ENCODE measurements at places on chromosomes 11 and 22.
A peak's percentile ranks its signal among the peaks of the same experiment; 100 is the strongest.

DNA sequence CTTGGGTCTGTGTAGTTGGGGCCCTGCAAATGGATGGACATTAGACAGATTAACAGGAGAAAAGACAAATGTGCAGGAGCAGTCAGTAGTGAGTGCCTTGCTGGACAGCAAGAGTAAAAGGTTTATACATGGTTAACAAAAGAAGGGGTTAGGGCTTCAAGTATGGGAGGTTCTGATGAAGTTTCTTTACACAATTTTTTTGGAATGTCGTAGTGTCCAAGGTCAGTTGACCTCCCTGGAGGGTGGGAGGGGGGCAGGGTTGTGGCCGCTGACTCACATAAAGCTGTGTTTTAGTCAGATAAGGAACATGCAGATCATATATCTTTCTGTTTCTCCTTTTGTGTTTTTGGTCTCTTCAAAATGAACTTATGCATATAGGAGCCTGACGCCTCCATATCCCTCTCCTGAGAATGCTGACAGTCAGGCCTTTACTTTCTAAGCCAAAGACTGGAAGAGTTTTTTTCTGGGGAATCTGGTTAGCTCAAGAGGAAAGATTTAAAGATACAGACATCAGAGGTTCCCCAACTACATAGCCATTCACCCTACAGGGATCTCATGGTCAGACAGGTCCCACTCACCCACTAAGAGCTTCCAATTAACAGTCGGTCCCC is 134.3 kb downstream of the NECTIN1 start:
- no peak for DNase-seq

- DNase-seq, result no peak
These were observed 17.1 kb downstream of the PATZ1 start for GRCh38 chr22:31329029-31329428.

DNA sequence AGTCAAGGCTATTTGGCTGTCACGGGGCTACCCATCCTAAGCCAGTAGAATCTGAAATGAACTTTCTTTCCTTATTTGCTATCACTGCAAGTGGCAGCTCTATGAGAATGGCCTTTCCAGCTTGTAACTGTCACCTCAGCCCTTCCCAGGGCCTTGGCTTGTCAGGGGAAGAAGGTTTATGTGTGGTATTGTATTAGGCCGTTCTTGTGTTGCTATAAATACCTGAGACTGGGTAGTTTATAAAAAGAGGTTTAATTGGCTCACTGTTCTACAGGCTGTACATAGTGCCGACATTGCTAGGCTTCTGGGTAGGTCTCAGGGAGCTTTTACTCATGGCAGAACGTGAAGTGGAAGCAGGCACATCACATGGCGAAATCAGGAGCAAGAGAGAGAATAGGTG is 26.8 kb upstream of the E2F8 start:
- DNase-seq, result no peak

GRCh38 chr11:103167166-103167565 is 57.9 kb downstream of the DYNC2H1 start:
- no peak for DNase-seq

- no peak for DNase-seq
These were observed 508.7 kb upstream of the TENM4 start for GRCh38 chr11:79949574-79949973.

- DNase-seq, result no peak
These were observed 74.1 kb downstream of the PARVB start for GRCh38 chr22:44098021-44098739.

GRCh38 chr22:41491374-41492100 is 22.6 kb downstream of the ACO2 start:
- DNase-seq, result no peak

DNA sequence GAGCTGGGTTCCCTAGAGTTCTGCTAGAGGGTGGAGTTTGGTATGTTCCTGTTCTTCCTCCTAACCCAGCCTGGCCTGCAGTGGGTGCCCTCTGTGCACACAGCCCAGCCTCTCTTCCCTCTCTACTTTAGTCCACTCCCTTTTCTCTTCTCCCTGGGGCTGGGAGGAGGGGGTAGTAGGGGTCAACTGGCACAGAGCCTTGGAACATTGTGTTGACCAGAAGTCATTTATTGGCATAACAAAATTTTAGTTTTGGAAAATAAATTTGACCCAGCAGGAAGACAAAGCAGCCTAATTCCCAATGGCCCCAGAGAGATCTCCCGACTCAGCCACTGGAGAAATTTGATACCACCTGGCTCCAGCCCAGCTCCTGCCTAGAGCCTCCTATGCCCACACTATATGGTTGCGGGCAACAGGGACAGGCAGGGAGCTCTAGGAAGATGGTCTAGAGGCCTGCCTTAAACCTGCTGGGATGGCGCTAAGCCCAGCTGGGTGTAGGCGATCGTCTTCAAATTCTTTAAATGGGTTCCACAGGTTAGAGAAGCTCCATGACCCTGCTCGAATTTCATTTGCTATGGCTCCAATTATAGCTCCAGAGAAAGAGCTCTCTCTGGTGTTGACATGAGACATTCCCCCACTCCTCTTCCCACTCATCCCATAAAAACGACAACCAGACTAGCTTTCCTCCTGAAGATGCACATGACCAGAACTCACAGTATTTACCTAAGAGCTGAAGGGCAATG is 9.9 kb downstream of the PCSK7 start:
- DNase-seq, result no peak

DNA sequence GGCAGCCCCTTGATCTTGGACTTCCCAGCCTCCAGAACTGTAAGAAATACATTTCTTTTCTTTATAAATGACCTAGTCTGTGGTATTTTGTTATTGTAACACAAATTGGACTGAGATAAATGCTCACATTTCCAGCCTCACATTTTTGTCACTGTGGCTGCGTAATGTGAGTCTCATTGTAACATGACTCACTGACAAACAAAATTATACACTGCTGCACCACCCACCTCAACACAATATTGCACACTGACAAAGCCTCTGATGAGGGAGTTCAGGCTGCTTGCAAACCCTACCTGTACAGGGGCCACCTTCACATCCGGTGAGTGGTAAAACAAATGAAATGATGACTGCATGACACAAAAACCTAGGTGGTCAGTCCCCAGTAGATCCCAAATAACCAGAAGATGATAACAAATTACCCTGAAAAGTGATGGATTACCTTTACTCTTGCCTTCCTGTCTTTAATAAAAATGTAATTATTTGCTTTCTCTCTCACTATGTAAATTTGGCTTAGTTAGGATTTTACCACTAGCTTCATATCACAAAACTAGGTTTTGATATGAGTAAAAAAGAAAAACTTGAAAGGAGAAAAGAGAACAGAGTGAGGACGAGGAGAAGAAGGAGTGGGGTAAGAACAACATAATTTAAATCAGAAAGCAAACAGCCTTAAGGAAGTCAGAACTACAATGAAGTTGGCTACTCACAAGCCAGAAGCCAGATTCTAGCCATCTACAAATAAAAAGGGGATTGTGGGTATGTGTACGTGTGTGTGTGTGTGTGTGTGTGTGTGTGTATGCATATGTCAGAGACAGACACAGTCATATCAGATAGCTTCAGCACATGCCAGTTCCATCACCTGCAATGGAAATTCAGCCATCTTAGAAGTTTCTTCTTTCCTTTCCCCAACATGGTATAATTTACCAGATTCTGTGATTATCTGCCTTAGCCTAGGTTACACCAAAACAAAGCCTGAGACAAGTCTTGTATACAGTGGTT is 53.4 kb upstream of the SESN3 start:
- no peak for DNase-seq

- no peak for DNase-seq
These were observed 429 bp downstream of the SLC39A13 start for GRCh38 chr11:47408598-47409439.

- DNase-seq, result no peak
These were observed 42.6 kb downstream of the ANO1 start for GRCh38 chr11:70120674-70121073.

DNA sequence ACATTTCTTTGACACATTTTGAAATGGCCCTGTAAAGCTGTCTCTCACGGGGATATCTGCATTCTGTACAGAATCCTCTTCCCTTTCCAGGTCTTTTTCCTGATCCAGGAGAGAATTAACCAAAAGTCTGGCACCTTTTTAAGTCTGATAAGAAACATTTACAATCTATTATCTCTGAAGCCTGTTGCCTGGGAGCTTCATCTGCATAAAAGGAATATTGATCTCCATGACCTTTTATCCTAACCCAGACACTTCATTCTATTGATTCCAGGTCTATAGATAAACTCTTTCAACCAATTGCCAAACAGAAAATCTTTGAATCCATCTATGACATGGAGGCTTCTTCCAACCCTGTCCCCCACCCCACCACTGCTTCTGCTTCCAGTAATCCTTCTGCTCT is 33.7 kb upstream of the EI24 start:
- no peak for DNase-seq

- no peak for DNase-seq
These were observed 17.1 kb downstream of the MPEG1 start for GRCh38 chr11:59195586-59195985.

DNA sequence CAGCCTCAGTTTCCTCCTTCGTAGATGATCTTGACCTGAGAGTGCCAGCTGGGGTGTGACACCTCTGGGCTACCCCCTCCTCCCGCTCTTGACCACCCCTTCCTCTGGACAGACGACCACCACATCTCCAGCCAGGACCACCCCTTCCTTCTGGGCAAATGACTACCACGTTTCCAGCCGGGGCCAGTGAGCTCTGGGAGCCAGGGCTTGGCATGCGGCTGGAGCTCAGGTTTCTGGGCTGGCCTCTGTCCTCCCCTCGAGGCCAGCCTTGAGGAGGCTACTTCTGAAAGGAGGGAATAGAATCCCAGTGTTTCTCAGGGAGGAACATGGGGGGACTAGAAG is 120.9 kb downstream of the KCNQ1OT1 start:
- no peak for DNase-seq

GRCh38 chr11:107457205-107457557 is 444 bp downstream of the CWF19L2 start:
- peak; percentile 89 for DNase-seq

GRCh38 chr22:40432157-40432556 is 61.8 kb downstream of the SGSM3 start:
- no peak for DNase-seq

- DNase-seq, result peak; percentile 93
These were observed 5.3 kb upstream of the TYMP start for GRCh38 chr22:50535113-50535512.

- DNase-seq, result no peak
These were observed 18.1 kb downstream of the IL17REL start for GRCh38 chr22:49994361-49995040.

GRCh38 chr11:65634109-65634436 is 3.8 kb upstream of the SIPA1 start:
- no peak for DNase-seq

- no peak for DNase-seq
These were observed 419.7 kb upstream of the CNTN5 start for GRCh38 chr11:98600786-98601773.

DNA sequence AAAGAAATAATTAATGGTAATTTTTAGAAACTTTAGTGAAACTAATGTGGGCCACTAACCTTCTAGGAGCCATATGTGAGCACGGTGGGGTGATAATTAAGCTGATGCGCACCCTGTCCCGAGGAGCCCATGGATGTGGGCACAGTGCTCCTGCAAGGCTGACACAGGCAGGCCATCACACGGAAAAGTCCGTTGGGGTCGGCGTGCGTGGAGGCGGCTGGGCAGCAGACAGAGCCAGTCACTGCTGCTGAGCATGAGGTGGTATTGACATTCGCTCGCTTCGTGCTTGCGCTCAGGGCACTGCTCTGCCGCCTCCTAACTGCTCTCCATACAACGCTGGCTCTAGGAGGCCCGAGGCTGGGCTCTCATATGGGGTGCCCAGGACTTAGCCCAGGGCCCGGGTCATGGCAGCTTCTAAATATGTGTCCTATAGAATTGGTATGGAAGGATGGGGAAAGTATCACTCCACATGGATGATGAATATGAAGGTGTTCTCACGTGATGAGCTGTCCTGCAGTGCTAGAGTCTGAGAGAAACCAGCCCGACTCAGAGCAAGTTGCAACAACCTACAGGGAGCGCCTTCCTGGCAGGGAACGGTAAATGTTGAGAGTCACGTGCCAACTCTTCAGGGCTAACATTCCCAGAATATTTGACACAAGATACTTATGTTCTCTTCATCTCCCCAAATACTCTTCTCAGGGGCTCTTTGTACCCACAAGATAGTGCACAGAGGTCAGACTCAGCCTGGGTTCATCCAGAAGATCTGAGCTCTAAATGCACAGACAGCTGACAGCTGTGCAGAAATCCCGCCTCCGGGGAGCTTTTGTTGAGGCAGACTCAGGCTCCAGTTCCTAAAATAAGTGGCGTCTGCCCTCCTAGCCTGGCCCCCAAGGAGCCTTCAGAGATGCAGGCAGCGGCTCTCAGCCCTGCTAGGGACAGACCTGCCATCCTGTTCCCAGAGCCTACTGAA is 50.6 kb upstream of the ARFGAP3 start:
- DNase-seq, result no peak

DNA sequence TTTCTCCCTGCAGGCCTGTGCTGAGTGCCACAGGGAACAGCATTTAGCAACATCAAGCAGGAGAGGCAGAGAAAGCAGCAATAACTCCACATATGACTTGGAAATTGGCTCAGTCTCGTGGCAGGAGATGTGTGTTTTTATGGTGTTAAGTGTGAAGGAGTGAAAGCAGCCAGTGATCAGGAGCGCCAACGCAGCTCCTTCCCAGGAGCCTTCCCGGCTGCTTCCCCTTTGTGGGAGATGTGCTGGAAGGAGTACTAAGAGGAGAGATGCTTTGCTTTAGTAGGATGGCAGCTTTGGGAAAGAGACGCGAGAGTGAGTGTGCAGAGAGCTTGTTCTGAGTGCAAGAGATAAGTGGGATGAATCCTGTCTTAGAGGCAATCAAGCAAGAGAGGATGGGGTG is 54.7 kb upstream of the KIRREL3 start:
- no peak for DNase-seq

DNA sequence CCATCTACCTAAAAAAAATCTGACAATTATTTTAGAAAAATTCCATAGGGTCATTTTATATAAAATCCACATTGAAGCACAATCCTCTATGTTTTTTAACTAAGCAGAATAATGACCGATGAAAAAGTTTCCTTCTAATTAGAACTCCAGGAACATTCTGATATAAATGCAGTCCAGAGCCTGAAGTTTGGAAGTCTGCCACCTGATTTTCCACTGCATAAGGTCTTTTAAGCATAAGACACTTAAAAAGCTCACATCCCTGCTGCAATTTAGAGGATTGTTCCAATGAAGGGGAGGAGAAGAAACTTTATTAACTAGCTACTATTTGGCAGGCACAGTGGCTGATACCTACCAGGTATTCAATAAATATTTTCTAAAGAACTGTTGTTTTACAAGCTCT is 570.3 kb upstream of the ANO5 start:
- no peak for DNase-seq

DNA sequence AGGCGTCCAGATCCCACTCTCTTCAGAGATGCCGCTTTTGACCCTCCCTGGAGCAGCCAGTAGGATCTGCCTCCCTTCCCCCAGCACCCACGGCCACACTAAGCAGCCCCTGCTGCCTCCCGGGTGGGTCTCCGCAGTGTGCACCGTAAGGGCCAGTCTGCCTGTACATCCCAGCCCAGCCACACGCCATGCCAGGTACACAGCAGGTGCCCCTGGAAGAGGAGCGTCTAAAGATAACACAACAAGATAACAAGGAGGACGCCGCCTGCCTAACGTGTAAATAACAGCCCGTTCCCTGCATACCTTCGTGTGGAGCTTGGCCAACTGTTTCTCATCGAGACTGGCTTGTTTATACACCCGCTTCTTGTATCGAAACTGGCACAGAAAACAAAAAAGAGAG is 139.4 kb downstream of the SHANK2 start:
- DNase-seq, result no peak
